Ureter (tissue), 1 donor: ENCODE measurements at places on chromosomes 5 and 9. TPM values are rescaled to one million over a fixed set of nuclear protein-coding genes. Genes with fewer than 3 reads are reported as not detected.

Gene FGF1
- total RNA-seq = not detected

Gene NFIL3
- 39.6 TPM for total RNA-seq

Gene CCNO
- total RNA-seq = 16.5 TPM

Gene TAF11L10
- total RNA-seq = not detected

Gene BTNL3
- total RNA-seq = not detected

Gene N4BP3
- total RNA-seq = 3.3 TPM

Gene SPINK9
- total RNA-seq = not detected

Gene SLC34A3
- total RNA-seq = not detected

Gene SPATA31E1
- not detected for total RNA-seq

Gene MVB12B
- 37.5 TPM for total RNA-seq

Gene NUTM2G
- total RNA-seq = not detected

GRCh38 chr5:158643840-158644239 lies 455.9 kb downstream of the EBF1 start:
- no peak for DNase-seq

DNA sequence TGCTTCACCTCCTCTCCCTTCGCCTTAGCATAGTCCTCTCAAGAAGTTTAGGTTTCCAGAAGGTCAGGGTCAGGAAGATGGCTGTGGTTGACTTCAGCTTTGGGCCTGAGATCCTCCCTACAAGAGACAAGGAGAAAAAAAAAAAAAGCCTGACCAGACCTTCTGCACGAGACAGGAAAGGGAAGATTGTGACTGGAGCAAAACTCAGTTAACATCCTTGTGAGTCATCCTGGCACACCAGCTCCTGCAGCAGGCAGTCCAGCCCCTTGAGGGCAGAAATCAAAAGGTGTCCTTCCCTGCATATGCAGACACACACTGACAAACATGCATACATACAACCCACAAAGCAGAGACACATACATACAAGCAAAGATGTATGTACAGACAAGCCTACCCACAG lies 18.0 kb upstream of the ENHO start:
- DNase-seq = peak; percentile 32

- DNase-seq = no peak
Measured at GRCh38 chr9:123678878-123679329, 251.0 kb downstream of the DENND1A start.

GRCh38 chr5:113140837-113141671 lies 164.5 kb downstream of the DCP2 start:
- no peak for DNase-seq

DNA sequence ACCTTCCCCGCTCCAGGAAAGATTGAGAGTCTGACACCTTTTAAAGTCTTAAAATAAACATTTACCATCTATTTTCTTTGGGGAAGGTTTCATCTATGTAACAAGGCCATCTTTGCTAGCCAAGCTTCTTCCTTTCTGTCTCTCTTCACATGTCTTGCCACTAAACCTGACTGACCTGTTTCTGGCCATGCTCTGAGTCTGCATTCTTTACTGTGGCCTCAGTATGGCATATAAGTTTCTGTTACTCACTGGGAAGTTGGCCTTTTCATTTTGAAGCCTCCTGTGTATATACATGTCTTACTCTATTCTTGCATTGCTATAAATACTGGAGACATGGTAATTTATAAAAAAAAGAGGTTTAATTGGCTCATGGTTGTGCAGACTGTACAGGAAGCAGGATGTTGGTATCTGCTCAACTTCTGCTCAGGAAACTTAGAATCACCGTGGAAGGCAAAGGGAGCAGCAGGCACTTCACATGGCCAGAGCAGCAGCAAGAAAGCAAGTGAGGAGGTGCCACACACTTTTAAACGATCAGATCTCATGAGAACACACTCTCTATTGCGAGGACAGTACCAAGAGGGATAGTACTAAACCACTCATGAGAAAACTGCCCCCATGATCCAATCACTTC lies 48.1 kb downstream of the KCNV2 start:
- DNase-seq = no peak

- no peak for DNase-seq
Measured at GRCh38 chr9:26301659-26302058, 590.9 kb downstream of the CAAP1 start.

GRCh38 chr9:87447547-87448432 lies 49.9 kb upstream of the DAPK1 start:
- DNase-seq = no peak

DNA sequence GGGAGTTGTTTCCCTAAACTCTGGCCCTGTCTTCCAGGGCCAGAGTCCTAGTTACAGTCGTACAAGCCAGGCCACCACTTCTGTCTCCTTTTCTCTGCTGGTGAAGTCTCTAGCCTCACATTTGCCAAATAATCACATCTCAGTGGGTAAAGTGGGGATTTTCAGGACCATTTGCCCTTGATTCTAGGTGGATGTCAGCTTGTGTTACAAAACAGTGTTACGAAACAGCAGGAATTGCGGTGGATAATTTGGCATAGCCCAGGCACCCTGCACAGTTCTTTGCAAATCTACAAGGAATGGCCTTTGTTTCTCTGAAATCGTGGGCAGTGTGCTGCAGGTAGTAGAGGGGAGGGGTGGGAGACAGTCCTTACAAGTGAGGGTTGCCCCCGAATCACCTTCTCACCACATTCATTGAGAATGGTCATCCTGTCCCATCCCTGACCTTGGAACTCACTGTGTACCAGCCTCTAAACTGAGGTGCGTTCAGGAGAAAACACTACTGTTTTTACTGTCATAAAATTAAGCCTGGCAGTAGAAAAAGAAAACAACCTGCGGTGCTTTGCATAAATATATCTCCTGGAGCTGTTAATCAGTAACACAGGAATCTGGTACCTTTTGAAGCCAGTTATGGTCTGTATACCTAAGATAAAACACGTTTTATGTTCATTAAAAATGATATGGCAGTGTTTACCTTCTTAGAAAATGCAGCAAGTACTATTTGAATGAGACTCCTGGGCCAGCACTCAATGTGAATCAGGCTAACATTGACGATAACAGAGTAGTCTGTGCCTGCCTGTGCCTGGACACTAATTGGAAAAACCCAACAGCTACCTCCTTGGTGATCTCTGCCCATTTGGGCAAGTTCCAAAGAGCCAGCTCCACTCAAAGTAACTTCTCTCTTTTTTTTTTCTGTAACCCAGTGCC lies 44.3 kb downstream of the CYSTM1 start:
- DNase-seq = no peak

DNA sequence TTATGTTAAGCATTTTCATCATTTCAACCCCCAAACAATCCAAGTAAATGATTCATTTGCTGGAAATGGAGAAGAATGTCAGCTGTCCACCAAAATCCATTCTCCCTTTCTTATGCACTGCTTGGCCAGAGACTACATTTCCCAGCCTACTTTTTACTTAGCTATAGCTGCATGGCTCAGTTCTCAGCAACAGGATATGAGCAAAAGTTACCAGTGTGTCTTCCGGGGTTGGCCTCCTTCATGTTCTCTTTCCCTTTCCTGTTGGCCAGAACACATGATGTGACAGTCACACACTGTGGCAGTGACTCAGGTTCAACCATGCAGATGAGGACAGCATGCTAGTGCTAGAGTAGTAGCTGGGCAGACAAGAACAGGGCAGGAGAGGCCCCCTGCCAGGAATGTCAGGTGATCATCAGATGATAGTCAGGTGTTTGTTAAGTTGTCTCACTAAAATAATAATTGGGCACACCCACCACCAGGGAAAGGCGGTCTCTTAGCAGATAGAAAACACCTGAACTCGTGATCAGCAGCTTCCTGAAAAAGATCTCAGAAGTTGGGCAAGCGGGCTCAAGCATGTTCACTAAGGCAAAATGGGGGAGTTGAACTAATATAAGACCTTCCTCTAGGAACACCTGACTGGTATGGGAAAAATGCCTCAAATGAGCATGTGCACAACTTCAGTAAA lies 12.2 kb downstream of the GPR150 start:
- no peak for DNase-seq

- DNase-seq = no peak
Measured at GRCh38 chr5:57216714-57217113, 42.9 kb downstream of the GPBP1 start.

DNA sequence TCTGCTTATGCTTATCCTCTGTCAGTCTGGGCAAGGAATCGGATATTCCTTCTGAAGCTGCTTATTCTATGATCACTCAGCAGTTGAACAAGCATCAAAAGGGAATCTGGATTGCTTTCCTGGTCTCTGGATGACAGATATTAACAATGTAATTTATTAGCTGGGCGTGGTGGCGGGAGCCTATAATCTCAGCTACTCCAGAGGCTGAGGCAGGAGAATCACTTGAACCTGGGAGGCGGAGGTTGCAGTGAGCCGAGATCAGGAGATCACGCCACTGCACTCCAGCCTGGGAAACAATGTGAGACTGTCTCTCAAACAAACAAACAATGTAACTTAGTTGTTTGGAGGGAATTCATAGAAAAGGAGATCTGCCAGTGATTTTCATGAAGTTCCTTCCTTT lies 45.4 kb downstream of the DMRT1 start:
- no peak for DNase-seq

- DNase-seq = no peak
Measured at GRCh38 chr9:120723565-120723964, 9.3 kb upstream of the MEGF9 start.

- peak; percentile 49 for DNase-seq
Measured at GRCh38 chr9:86099701-86100364, 475 bp upstream of the GOLM1 start.

- no peak for DNase-seq
Measured at GRCh38 chr9:108844391-108844790, 11.4 kb downstream of the ACTL7B start.

DNA sequence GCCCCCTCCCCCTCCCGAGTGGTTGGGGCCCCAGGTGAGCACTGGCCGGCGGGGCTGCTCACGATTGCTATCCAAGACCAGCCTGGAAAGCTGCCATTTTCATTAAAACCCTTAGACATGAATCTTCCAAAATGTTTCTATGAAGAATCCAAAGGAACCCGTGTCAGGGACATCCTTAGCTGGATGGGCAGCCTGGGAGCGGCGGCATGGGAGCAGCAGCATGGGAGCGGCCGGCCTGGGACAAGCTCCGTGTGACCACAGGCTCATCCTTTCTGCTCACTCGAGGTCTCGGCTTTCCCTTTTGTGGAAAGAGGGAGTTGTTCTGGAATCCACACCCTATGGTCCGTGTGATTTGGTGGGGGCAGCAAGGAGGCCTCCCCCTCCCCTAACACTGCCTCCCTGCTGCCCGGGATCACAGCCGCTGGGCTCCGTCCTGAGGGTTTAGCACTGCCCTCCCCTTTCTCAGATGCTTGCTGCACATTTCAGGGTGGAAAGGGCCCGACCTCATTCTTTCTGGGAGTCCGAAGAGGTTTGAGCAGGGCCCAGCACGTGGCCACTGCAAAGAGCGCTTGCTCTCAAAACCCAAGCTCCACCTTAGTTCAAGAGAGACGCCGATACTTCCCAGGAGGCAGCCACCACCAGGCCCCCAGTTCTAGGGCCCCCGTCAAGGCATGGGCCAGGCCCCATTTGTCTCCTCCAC lies 127.7 kb downstream of the RXRA start:
- DNase-seq = no peak

GRCh38 chr5:73617510-73618279 lies 8.3 kb upstream of the ARHGEF28 start:
- DNase-seq = no peak

DNA sequence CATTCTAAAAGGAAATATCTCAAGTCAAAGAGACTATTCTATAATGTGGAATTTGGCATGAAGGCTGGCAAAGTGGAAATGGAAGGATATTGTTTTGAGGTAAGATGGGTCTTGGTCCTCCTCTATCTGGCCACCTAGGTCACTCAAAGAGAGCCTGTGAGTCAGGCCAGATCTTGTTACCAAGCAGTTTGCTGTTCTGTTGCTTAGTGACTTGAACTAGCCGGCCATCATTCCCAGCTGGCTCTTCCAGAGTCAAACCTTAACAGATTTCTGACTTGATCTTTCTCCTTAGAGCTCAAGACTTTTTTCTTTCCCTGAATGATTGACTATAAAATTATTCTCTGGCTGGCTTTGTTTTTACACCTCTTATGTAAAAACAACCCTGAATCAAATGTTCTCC lies 136.1 kb downstream of the PDE4D start:
- no peak for DNase-seq
